CD4-positive, alpha-beta T cell treated with Interleukin-21 for 1 hour (primary cell): ENCODE measurements at places on chromosomes 5 and 9.
A peak's percentile ranks its signal among the peaks of the same experiment; 100 is the strongest.

- no peak for DNase-seq
These were observed 142.7 kb downstream of the PIP5K1B start for GRCh38 chr9:68847765-68848164.

DNA sequence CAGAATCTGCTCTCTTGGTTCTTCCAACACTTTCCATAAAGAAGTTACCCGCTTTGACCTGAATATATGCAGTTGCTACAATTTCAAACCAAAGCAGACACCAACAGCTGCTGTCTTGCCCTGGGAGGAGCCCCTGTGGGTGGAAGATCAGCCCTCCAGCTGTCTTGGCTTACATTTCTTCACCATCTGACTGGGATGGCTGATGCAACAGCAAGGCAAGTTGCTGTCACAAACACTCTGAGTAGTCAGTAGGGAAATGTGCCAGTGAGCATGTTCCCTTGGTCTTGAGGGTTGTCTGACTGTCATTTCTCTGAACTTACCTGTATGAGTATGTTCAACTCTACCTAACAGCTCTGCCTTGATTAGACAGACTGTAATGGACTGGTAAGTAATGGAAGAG lies 152.9 kb downstream of the SGCD start:
- no peak for DNase-seq

DNA sequence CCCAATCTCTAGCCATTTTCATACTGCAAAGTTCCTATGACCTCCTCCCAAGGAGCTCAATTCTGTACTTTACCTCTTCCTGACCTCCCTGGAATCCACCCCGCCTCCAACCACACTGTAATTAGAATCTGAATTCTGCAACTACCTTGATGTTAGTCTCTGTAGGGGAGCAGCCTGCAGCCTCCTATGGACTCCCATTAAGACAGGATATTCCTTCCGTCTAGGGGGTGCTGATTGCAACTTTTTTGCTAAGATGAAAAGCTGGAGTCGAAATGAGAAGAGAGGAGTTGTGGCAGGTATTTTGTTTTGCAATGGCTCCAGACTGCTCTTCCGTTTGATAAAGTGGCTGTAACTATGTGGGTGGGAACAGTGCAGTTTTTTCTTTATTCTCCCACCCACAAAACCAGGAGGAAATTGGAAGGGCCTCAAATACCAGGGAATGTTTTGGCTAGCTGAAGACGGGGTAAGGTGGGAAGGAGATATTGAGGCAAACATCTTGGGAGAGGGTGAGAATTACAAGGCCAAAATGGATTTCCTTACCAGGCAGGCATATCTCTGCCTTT lies 23.8 kb downstream of the ANXA2R start:
- no peak for DNase-seq

DNA sequence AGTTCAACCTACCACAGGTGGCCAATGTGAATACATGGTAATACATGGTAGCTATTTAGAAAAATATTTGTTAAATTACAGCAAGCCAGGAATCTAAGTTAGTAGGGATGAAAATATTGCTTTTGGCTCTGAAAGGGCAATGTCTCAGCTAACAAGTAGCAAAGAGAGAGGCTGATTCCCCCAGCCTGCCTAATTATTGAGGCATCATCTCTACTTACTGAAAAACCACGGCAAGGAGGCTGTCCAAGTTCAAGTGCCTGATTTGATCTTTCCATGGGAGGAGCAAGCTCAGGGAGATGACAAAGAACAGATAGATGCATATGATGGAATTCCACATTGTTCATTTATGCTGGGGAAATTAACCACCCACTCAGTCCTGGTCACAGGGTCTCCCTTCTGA lies 28.7 kb upstream of the UBTD2 start:
- DNase-seq = no peak

- DNase-seq = no peak
These were observed 570.6 kb upstream of the ZNF608 start for GRCh38 chr5:125316915-125317535.

DNA sequence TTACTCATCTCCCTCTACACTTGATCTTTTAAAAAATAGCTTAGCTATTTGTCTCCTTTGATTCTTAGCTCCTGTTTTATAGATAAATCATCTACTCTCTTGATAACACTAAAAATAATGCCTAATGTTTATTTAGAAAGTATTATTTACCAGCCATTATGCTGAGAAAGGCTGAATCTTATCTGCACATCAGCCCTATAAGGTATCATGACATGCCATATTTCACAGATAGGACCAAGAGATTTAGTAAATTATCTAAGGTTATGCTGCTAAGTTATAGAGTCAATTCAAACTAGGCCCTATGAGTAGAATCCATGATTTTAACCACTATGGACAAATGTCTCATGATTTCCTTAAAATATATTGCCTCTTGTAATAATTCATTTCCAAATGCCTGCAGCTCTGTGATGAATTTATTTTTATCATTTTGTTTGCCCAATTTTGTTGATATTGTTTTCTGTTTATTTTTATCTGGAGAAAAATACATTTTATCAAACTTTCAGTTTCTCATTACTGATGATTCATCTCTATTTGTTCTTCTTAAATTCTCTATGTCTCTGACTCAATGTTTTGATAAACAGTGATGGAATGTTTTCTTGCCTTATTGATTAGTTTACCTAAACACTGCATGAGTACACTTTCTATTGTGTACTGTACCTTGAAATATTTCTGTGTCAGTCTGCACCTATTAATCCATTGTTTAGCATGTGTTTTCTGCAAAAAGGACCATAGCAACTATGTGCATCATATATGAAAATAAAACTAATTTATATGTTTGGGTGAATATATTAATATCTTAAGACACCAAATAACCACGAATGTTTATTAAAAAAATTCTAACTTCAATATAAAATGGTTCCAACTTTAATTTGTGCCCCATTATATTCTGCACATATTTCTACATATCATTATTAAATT lies 300.8 kb downstream of the CDH9 start:
- no peak for DNase-seq

- DNase-seq = no peak
These were observed 55.6 kb downstream of the S1PR3 start for GRCh38 chr9:89046832-89047231.

DNA sequence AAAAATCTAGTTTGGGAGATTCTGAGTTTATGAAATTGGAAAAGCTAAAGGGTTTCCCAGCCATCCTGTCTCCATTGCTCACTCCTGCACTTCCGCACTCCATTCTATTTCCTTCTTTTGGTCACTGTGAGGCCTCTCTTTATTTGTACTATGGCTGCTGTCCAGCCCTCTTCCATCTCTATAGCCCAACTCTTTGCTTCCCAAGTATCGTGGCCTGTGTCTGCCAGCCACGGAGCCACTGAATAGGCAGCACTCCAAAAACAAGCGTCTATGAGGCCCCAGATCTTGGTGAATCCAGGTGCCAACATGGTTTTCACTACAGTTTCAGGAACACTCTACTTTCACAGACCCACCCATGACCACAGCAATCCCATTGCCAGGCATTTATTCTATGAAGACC lies 37.2 kb downstream of the GRAMD2B start:
- no peak for DNase-seq

DNA sequence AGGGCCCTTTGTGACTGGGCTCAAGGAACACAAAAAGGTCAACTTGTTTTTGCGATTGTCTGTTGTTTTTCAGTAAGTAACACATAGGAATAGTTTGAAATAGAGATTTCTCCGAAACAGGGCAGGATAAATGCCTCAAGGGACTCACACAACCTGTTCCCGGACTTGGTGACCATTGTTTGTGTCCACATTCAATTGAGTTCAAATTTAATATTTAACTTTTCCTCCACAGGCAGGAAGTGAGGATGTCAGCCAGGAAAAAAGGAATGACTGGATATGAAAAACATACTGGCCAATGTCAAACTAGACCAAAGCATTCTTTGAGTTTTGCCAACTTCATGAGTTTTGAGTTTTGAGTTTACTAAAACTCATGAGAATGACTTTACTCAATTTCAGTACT lies 72.7 kb downstream of the SPATA31C2 start:
- no peak for DNase-seq

DNA sequence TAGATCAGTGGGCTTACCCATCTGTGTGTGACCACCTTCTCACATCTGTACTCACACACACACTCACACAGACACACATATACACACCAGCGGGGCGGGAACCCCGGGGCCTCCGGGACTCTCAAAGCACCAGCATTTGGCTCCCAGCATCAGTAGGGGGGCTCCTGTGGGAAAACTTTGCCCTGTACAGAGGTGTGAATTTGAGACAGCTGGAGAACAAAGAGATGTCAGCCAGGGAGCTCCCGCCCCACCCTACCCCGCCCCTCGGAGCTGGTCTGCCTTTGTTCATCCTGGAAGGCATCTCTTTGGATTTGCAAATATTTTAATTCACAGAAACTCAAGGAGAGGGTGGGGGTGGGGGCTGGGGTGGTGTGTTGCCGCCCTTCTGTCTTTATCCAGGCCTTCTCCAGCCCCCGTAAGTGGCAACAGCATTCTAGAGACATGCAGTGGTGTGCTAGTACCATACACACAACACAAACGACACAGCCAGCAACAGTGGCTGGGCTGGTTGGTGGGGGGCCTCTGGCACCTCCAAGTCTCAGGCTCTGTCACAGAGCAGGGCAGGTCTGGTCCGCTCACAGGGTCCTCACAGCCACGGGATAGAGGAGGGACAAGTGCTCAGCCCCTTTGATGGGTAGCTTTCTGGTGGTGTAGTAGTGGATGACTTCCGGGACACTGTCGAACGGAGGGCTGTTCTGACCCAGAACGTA lies 15.5 kb upstream of the SLC25A51 start:
- no peak for DNase-seq

DNA sequence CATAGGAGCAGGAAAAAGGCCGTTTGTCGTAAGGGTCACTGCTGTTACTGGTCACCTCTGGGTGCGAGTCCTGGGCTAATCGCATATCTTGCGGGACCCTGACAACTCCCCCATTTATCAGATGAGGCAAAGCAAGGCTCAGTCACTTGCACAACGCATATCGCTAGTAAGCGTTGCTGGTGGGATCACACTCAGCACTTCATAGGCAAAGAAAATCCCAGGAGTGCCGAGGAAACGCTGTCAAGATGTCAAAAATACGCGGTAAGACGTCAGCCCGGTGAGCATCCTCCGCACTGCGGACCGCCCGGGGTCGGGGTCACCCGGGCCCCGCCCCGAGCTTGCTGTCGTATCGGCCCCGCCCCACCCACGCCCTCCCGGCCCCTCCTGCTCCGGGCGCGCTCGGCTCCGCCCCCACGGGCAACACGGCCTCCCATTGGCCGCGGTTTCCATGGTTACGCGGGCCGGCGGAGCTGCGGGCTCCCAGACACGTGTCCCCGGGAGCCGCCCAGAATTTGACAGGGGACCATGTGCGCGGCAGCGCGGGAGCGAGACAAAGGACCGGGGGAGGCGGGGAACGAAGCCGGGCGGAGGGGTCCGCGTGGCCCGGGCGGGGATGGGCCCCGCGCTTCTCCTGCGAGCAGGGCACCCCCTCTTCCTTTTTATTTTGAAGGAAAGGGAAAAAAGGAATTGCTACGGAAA lies 80.2 kb upstream of the IER5L start:
- peak; percentile 93 for DNase-seq
